Activated CD8-positive, alpha-beta T cell treated with anti-CD3 and anti-CD28 coated beads for 36 hours (primary cell): ENCODE measurements at places on chromosomes 1 and 21. TPM values are rescaled to one million over a fixed set of nuclear protein-coding genes. Genes with fewer than 3 reads are reported as not detected.
A peak's percentile ranks its signal among the peaks of the same experiment; 100 is the strongest.

Gene PLEKHN1
- total RNA-seq: 1.0 TPM

Gene GJA5
- total RNA-seq: not detected

Gene CNR2
- 0.25 TPM for total RNA-seq

DNA sequence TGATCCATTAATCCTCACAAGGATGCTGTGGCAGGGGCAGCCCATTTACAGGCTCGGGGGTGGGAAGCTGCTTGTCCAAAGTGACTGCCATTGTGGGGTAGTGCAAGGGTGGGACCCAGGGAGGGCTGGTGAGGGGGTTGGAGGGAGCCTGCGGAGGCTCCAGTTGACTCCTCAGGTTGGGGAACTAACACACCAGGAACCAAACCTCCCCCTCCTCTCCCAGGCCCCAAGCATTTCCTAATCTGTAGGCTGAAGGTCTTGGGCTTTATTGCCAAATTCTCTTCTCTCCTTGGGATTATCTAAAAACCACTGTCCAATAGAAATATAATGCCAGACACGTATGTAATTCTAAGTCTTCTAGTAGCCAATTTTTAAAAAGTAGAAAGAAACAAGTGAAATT is 18.2 kb downstream of the IKBKE start:
- no peak overlapping the region for H3K27ac ChIP-seq
- no peak for DNase-seq
- peaks cover 2% of the 10 kb centered on the region for H3K36me3 ChIP-seq
- H3K4me1 ChIP-seq: peaks cover 2% of the 10 kb centered on the region
- H3K4me3 ChIP-seq: no peak overlapping the region

DNA sequence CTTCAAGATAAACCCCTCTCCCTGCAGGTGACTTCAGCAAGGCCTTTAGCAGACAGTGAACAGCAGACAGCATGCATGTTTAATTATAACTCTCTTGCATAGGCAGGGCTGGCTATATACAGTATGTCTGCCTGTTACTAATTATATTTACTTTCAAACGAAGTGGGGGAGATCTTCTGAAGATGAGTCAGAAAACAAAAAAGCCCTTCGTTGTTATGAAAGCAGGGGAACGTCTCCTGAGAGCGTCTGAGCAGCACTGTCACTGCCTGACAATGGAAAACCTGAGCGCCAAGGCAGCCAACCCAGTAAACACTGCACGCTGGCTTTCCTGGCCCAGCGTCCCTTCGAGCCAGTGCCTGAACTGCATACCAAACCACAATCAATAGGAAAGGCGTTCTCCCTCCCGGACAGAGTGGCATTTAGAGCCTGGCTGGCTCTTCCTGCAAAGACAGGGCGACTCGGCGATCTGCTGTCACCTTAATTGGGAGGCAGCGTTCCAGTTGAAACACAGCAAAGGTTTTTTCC is 54.1 kb downstream of the TOMM20 start:
- H3K4me1 ChIP-seq: peaks cover 31% of the 10 kb centered on the region
- no peaks in the 10 kb centered on the region for H3K36me3 ChIP-seq
- no peaks in the 10 kb centered on the region for H3K27me3 ChIP-seq
- peak overlapping the region; percentile 51 for H3K4me3 ChIP-seq
- H3K27ac ChIP-seq: peak overlapping the region; percentile 96
